ENCODE measurements at places on chromosomes 11 and 22.

DNA sequence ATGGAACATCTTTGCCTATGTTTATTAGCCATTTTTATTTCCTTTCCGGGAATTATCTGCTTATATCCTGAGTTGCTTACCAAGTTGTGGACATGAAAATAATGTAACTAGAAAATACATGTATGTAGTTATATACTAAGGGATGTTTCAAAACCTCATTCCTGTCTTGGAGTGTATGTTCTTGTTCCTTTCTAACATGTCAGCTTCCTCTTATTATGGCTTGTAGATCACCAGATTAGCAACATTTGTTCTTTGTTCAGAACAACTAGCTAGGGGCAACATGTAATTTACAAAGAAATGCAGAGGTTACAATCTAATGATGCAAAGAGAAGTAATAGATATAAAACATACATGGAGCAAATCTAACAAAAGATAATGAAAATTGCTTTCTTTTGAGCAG is 13.1 kb upstream of the TMEM123 start:
- DNase-seq = no peak

GRCh38 chr11:72038491-72038890 is 39.8 kb downstream of the IL18BP start:
- no peak for DNase-seq

GRCh38 chr11:62959422-62959980 is 25.3 kb downstream of the SLC22A6 start:
- no peak for DNase-seq

DNA sequence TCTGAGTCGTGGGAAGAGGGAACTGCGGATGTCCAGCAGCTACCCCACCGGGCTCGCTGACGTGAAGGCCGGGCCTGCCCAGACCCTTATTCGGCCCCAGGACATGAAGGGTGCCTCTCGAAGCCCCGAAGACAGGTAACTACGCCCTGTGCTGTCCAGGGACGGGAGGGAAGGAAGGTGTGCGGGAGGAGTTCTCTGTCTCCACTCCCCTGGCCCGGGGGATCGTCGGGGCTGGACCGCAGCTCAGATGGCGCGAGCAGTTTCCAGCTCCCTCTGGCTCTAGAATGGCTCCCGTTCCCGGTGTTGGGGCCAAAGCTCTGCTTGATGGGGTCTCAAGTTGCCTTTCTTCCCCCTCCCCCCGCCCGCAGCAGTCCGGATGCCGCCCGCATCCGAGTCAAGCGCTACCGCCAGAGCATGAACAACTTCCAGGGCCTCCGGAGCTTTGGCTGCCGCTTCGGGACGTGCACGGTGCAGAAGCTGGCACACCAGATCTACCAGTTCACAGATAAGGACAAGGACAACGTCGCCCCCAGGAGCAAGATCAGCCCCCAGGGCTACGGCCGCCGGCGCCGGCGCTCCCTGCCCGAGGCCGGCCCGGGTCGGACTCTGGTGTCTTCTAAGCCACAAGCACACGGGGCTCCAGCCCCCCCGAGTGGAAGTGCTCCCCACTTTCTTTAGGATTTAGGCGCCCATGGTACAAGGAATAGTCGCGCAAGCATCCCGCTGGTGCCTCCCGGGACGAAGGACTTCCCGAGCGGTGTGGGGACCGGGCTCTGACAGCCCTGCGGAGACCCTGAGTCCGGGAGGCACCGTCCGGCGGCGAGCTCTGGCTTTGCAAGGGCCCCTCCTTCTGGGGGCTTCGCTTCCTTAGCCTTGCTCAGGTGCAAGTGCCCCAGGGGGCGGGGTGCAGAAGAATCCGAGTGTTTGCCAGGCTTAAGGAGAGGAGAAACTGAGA is 1.4 kb downstream of the ADM start:
- DNase-seq = no peak

DNA sequence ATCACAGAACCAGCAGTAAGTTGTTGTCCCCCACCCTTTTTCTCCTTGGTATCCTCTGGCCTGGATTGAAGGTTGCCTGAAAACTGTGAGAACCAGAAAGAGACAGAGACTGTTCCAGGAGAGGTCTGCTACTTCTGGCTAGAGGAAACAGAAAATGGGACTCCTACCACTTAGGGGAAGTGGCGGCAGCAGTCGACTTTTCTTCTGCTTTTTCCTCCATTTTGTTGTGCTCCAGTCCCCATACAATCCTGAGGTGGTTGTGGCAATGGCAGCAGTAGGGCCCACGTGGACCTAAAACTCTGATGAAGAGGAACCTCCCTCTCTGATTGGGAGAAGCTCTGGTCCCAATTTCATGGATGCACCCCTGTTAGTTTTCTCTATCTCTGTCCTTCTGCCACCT is 76.0 kb upstream of the SORL1 start:
- DNase-seq = no peak

GRCh38 chr11:45082744-45083543 is 63.5 kb upstream of the PRDM11 start:
- DNase-seq = no peak

DNA sequence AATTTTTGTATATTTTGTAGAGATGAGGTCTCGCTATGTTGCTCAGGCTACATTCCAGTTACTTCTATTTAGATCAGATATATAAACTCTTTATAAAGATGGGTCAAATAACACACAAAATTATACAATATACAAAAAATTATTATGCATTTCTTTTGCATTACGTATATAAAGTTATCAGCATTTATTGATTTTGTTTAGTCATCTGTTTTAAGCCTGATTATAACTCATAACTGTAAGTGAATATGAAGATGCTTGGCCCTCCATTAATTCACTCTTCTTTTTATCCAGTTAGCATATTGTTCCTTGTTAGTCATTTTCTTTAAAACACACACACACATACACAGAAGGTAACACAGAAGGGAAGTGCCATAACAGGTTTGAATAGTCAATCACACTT is 14.5 kb downstream of the AQP11 start:
- DNase-seq = no peak

GRCh38 chr11:17407575-17407974 is 19.1 kb upstream of the KCNJ11 start:
- no peak for DNase-seq

Measured in CD4-positive, alpha-beta T cell treated with Interleukin-2 at 100 ng/mL for 4 hours (primary cell).